ENCODE measurements at places on chromosomes 1 and 21.

DNA sequence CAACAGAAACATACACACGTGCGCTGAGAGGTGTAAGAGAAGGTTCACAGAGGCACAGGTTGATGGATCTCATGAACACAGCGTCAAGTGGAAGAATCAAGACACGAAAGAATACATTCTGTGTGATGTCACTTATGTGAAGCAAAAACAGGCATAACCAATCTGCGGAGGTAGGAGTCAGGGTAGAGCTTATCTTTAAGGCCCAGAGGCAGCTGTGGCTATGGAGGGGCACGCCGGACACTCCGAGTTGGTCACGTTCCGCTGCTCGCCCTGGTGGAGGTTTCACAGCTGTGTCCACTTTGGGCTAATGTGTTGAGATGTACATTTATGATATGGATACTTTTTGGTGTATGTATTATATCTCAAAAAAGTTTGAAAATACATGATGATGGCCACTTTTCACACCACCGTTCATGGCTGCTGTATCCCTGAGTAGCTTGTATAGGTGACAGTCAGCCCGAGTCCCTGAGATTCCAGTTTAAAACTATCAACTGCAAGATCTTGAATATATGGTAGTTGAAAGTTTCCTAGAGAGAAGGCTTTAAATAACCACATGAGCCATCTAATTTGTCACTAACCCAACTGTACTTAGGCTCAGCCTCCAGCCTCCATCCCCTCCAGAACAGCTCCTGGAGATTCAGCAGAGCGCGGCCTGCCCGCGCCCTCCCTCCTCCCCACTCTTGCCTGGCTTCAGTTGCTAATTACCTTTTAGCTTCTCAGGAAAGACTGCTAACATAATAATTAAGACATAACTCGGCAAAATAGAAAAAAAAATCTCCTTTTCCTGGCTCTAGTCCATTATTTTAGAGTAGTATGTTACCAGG, 6.7 kb upstream of the ADARB1 start:
- no peak for DNase-seq

DNA sequence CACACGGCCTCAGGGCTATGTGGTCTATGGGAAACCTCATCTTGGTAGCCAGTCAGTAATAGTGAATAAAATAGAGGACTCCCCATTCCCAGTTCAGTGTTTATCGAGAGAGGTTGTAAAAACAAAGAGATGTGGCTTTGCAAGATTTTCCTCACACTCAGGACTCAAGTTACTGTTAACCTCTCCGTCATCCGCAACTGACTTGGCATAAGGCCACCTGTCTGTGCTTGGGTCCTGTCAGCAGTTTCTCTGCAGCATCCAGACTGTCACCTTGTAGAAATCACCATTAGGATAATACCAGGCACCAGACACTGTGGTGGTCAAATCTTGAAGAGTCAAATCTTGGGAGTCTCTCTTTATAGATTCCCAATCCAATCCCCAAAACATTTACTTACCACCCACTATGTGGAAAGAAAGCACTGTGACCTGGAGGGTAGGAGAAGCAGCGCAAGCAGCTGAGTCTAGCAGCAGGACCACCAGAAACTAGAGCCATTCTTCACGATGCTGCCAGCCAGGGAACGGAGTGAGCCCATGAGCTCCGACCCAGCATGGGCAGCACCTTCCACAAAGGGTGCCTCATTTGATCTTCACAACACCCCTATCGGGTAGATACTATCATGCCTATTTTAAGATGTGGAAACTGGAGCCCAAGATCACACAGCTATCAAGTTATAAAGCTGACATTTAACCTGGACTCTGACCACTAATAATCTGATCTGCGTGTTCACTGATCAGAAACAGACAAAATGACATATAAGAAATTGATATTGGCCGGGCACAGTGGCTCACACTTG, 5.6 kb upstream of the GPR25 start:
- no peak for DNase-seq

- DNase-seq = no peak
Measured at GRCh38 chr1:63112155-63112900, 210.0 kb upstream of the FOXD3 start.

- no peak for DNase-seq
Measured at GRCh38 chr1:115604508-115604907, 37.3 kb upstream of the VANGL1 start.

DNA sequence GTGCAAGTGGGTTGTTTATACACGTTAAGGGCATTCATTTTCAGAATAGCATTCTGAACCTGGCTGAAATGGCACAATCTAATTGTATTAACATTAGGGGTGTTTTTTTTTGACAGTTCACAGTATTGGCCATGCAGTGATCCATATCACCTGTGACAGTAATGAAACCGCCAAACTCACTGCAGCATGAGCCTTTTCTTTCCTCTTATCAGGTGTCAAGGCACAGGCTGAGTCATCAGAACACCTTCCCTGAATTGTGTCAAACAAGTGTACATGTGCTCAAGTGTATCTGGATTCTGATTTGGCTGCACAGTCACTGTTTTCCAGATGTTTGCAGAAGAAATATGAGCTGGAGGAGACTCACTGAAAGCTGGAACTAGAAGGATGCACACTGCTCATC, 47.7 kb upstream of the C8B start:
- no peak for DNase-seq

GRCh38 chr1:77706321-77706720, 23.9 kb upstream of the ZZZ3 start:
- DNase-seq = no peak

DNA sequence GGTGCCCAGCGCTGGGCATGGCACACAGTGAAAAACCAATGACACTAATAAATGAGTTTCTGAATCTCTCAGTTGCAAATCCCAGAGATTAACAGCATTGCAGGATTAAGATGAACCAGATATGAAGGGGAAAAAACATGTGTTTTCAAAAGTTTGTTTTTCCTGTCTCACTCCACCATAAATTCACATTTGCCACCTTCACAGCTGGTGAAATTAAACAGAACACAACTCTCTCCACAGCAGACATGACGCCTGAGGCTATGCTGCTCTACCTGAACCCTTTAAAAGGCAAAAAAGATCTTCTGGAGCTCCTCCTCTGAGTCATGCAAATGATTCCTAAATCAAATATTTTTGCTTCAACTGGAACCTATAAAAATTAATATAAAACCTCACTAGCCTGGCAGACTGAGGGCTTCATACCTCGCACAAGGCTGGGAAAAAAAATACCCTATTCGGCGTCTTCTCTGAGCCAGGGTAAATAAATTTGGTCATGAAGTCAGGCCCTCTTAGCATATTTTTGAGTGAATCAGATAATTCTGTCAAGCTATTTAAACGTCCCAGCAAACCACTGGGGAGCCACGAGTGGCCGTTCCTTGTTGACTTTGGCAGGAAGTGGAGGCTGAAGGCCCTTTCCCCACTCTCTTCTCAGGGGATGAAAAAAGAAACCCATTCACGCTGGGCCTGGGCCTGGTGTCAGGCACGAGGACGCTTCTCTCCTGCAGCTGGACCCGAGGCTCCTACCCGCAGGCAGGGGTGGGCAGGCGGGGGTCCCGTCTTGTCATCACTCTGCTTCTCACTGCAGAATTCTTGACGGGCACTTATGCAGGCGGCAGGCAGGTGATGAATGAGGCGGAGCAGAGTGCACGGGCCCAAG, 53.0 kb downstream of the DMRTB1 start:
- no peak for DNase-seq

DNA sequence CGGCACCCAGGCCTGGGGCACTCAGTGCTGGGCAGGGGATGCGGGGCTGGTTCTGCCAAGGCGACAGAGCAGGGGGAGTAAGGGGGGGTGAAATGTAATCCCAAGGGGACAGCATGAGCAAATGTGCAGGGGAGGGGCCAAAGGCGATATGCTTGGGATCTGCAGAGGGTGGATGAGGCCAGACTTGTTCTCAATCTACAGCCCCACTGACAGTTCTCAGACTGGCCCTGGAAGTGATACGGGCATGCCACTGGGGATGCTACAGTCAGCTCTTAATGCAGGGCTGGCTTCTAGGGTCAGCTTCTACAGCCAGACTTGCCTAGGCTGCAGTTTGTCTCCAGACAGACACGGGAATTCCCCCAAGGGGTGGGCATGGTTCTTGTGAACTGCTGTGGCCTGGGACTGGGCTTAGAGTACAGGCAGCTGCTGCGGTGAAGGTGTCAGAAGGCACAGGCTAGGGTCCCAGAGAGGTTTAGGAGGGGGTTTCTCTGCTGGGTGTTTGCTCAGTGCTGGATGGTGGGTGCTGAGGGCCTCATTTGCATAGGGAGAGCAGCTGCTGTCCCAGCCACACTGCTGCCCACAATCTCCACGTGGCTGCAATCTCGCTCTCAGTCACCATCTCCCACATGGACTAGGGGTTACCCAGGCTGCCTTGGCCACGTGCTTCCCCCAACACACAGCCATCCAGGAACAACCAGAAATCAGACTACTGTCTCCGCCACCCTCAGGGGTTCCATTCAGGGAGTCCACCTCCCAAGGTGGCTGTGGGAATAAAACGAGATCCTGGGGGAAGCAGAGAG, 190.1 kb downstream of the HIVEP3 start:
- DNase-seq = peak; percentile 8

DNA sequence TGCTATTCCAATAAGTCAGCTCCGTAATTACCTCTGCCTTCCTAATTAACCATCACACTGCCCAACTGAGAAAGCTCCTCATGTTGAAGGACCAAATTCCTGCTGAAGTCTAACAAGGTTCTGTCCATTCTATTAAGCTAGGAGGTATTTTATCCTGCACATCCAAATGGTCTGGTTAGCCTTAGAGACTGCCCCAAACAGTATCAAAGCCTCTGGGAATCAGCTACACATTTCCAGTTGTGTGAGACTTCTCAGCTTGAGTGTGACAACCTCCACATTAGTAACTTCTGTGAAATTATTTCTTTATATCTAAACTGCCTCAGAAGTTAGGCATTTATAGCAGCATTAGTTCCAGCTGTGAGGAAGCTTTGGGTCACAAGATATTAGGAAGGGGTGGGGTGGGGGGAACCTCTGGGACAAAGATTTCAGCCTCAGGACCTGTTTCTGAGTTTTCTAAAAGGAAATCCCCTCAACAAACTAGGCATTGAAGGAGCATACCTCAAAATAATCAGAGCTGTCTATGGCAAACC, 150.5 kb upstream of the DUSP10 start:
- no peak for DNase-seq

DNA sequence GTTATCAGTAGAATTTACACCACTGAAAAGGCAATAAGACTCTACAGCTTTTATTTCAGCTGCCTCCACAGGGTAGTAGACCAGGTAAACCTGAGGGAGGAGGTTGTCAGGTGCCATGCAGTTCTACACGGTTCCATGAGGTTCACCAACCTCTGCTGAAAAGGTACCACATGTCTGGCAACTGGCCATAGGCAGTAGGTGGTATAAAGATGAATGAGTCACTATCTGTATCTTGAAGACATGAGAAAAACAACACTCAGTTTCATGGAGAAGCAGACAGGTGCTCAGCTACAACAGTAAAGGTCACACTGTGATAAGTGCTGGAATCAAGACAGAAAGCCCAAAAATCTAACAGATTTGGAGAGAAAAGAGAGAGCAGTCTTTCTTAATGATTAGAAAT, 145.4 kb downstream of the PTGER3 start:
- no peak for DNase-seq

DNA sequence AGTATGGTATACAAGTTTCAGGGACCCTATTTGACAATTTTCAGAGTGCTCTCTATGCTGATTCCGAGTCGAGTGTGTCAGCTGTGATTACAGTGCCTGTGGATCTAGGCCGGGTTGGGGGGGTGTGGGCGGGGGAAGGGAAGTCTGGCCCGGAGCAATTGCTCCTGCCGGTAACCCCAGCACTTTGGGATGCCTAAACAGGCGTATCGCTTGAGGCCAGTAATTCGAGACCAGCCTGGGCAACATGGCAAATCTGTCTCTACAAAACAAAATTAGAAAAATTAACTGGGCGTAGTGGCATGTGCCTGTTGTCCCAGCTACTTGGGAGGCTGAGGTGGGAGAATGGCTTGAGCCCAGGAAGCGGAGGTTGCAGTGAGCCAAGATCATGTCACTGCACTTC, 1.6 kb upstream of the IL10RB start:
- no peak for DNase-seq

- DNase-seq = no peak
Measured at GRCh38 chr1:77218477-77219165, 609 bp downstream of the PIGK start.

- no peak for DNase-seq
Measured at GRCh38 chr21:45912611-45913417, 68.8 kb upstream of the COL6A1 start.

DNA sequence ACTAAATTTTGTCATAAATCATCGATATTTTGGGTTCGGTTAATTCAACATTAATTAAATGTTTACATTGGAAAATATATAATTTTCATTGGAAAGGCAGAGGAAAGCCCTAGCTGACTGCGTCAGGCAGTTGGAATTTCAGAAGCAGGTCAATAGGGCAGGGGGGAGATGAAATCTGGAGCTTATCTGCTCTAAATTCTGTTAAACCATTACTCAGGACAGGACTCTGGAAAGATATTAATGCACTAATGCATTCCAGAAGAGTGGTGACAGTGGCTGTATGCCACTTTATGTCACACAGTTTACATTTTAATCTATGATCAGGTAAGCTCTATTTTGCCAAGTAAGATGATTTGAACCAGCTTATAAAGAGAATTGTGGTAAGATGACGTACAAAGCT, 153.0 kb upstream of the B3GALT2 start:
- DNase-seq = no peak

DNA sequence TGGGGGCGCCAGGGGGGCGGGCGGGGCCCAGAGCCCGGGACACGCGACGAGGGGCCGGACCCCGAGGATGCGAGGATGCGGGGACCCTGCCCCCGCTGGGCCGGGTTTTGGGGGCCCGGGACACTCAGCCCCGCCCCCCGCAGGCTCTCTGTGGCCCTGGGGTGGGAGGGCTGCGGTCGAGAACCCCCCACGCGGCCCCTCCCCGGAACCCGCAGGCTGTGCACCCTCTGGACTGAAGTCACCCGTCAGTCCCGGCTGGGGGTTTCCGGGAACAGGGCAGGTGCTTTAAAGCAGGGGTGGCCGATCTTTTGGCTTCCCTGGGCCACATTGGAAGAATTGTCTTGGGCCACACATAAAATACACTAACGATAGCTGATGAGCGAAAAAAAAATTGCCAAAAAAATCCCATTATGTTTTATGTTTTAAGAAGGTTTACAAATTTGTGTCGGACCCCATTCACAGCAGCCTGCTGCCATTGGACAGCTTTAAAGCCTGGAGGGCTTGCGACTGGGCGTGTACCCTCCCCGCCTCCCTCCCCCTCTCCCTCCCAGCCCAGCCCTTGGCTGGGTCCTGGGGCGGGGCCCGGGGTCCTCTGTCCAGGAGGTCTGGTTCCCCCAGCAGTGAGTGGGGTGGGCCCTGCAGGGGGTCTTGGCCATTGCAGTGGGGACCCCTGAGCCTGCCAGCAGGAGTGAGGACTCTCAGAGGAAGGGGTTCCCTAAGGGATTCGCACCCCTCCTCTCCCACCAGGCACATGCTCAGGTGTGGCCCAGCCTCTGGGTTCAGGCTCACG, 21.6 kb upstream of the C1orf159 start:
- DNase-seq = no peak

All from activated T-helper 1 cell treated with anti-CD3 and anti-CD28 coated beads, Interleukin-2, amount 50 U/mL, for 16 hours (primary cell).